ENCODE measurements at places on chromosomes 6 and 20.

GRCh38 chr6:28336284-28337120 lies 554 bp upstream of the ZSCAN31 start:
- no peak for DNase-seq

GRCh38 chr6:170182093-170182780 lies 108.6 kb downstream of the DLL1 start:
- no peak for DNase-seq

DNA sequence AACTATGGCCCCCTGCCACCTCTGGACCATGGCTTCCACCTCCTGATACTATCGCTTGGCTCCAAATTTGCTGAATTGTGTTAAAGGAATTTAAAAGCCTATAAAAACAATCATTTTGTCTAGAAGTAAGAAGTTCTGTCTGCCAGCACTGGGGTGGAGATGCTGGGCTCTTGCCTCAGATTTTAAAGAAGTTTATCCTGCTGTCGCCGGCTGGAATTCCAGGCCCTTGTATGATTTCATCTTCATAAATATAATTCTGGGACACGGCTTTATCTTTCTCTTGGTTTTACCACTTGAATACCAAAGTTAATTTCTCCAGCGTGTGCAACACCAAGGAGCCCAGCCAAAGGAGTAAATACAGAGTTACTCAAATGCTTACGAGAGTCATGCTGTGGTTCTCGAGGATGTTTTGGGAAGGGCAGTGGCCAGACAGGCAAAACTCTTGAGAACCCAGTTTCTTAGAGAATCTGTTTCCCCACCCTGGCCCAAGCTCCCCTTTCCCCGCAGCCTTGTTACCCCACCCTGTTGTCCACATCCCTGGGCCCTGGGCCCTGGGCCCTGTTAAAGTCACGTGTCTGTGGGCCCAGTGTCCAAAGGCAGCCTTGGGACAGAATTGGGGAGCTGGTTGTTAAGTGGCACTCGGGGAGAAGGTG lies 31.9 kb downstream of the C6orf89 start:
- no peak for DNase-seq

GRCh38 chr20:41670631-41671030 lies 52.5 kb upstream of the CHD6 start:
- no peak for DNase-seq

GRCh38 chr20:2197166-2197565 lies 95.5 kb downstream of the STK35 start:
- no peak for DNase-seq

- no peak for DNase-seq
These were observed 4.1 kb downstream of the PLCB4 start for GRCh38 chr20:9072861-9073500.

DNA sequence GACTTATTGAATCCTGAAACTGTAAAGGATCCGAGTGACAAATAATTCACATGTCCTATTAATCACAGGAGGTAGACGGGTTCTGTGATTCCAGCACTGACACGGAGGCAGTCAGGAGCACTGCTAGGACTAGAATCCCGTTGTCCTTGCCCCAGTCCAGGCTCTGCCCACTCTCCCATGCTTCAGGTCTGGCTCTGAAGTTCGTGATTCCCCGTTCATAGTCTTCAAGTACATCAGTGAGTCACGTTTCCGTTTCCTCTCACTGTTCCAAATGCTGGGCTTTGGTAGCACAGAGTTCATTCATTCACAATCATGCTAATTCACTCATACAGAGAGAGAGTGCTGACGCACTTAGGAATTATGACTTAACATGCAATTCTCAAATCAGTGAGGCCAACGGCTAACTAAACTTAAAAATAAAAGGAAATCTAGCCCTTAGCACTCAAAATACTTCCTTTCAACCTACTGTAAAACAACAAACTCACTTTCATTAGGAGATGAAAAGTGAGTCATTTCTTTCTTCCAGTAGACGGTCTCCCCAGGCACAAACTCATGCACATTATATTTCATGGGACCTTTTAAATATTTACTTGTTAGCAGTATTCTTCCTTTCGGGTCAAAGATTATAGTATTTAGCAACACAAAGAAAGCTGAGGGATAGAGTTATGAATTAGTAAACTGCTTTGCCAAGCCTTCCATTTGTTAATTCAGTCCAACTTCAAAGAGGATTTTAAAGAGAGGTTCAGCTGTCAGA lies 94.0 kb upstream of the NHSL1 start:
- DNase-seq = peak; percentile 24

DNA sequence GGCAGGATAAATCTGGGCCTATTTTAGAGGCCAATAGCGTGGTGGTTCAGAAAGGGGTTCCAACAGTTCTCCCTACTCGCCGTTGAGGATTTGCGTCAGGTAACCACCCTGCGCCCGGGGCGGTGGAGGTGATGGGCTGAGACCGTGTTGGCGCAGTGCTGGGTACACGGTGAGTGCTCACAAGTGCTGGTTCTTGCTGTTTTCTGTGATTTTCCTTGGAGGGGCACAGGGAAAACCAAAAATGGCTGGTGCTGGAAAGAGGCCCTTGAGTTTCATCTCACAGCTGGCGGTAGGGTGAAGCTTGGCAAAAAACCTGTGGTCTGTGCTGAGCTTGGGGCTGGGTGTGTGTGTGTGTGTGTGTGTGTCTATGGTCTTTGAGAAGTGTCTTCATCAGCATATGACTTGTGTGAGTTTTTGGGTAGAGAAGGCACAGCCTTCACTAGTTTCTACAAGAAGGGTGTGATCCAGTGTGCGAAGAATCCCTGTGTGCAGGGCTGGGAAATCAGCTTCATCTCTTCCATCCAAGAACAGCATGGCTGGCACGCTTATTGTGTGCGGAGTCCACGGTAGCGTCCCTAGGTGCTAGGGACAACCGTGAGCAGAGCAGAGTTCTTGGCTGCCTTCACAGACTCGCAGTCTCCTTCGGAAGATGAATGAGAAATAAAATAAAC lies 35.3 kb upstream of the SCRT2 start:
- DNase-seq = no peak

DNA sequence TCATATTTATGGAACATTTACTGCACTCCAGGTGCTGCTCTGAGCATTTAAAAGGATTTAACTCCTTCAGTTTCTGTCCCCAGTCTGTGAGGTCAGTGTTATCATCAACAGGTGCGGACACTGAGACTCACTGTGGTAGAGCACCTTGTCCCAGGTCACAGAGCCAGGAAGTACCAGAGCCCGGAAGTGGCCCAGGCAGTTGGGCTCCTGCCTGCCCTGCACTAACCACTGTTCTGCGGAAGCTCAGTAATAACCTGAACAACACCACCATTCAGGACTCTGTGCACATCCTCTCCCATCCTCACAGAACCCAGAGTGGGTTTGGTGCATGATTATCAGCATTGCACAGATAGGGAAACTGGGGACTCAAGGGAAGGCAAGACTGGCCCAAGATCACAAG lies 16.8 kb upstream of the SIRPG start:
- DNase-seq = no peak

DNA sequence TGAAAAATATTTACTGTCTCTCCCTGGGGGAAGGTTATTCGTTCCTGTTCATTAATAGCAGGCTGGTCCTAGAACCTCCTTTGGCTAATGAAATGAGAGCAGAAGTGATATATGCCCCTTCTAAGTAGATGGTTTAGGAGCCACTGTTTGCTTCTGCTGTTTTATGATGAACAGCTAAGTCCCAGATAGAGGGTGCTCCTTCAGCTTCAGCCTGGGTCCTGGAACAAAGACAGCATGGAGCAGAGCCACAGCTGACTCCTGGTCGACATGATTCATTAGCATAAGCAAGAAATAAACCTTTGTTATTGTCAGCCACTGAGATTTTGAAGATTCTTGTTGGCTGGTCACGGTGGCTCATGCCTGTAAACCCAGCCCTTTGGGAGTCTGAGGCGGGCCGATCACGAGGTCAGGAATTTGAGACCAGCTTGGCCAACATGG lies 47.8 kb upstream of the ARMC2 start:
- DNase-seq = no peak

DNA sequence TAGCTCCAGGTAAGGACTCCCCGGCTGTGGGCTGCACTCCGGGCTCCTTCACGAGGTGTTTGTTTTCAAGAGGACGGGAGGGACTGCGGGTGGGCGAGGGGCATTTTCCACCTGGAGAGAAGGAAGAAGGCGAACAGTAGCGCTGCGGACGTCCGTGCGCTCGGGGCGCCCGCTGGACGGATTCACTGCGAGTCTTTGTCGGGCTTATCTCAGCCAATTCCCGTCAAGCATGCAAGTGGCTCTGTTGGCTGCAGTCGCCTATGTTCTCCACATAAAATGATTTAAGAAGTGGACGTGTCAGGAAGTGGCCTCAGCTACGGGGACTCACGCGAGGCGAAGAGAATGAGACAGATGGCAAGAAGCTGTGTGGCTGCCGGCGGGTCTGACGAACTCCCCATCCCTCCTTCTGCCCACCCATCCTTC lies 332 bp downstream of the GRIK2 start:
- no peak for DNase-seq

DNA sequence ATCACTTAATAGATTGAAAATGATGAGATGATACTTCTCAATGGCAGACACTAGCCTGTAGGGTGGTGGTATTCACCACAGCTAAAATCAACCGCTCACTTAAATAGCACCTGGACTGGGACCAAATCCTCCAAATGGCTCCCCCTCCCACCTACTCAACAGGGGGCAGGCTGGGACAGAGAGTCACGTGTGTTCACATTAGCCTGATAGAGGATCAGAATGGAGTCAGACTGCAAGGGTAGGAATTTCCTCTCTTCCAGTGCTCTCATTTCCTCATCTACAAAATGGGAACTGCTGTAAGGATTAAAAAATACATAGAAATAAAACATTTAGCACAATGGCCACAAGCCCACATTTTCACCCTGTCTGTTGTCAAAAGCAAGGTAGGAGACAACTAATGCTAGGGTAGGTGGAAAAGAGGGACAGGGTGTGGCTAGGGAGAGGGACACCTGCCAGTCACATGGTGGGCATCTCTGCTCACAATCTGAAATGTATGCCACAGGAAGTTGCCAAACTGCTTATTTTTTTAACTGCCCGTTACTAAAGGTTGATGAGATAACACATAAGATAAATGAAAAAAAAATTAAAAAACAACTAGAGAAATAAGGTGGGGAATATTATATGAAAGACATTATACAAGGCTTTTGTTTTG lies 55.3 kb downstream of the BACH2 start:
- DNase-seq = no peak

DNA sequence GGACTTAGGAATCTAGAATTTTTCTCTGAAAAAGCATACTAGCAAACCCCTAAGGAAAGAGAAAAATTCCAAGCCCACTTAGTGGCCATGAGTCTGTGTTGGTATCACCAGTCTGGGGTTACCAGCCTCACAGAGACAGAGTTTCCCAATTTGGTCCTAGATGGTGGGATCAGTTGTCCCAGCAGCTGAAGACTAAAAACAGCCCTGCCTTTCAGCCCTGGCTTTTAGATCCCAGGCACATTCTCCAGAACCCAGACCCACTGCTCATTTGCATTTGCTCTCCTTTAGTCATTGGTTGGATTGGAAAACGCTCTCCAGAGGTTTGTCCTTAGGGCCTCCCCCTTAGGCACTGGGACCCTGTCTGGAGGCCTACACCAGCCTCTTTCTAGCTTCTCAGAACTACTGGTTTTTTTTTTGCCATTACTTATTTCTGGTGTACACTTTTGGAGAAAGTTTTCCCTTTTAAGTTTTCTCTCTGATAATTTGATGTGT lies 39.1 kb upstream of the FOXO3 start:
- no peak for DNase-seq

DNA sequence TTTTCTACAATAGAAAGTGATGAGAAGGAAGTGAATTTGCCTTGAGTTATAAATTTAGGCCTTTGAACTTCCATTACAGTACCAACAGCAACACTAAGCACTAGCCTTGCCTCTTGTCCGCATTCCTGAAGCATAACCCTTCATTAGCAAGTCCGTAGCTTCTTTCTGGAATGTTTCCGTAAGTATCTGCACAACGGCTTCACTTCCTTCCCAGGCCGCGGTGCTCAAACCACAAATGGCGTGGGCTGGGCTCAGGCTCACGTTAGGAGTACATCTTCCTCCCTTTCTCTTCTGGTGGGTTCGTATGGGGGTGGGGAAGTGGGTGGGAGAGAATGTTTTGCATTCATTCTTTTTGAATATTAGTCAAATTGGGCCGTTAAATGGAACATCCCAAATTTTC lies 193.8 kb upstream of the SNX9 start:
- no peak for DNase-seq

- DNase-seq = peak; percentile 81
These were observed at the start of gene SLC29A1 for GRCh38 chr6:44223319-44224028. TSS of gene SLC29A1 (plus strand) at chr6:44223595. CDS start at chr6:44227314, 3,719 bp downstream.

DNA sequence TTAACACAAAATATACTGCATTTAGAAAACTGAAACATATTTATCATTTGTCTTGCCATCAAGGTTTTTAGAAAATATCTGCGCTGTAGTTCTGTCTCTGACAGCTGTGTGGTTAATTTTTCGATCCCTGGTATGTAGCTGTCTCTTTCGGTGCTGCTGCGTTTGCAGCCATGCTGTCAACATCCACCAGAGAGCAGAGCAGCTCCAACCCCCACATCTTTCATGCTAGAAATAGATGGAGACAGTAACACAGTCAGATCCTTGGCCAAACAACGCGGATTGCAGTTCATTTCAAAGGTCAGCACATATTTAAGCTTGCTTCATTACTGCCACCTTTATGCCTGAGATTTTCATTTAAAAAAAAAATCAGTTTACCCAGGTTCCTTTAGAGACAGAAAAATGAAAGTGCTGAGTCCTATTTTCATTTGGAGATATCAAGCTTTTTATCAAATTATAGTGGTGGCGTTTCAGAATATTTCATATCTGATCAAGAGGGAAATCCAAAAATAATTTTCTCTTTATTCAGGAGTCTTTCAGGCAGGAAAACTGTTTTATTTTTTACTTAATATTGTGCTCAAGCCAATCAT lies 157.7 kb upstream of the MMS22L start:
- no peak for DNase-seq

- no peak for DNase-seq
These were observed 55.9 kb upstream of the TRAF3IP2 start for GRCh38 chr6:111661541-111662061.

- DNase-seq = no peak
These were observed 104.0 kb upstream of the EPHA7 start for GRCh38 chr6:93523365-93523764.

DNA sequence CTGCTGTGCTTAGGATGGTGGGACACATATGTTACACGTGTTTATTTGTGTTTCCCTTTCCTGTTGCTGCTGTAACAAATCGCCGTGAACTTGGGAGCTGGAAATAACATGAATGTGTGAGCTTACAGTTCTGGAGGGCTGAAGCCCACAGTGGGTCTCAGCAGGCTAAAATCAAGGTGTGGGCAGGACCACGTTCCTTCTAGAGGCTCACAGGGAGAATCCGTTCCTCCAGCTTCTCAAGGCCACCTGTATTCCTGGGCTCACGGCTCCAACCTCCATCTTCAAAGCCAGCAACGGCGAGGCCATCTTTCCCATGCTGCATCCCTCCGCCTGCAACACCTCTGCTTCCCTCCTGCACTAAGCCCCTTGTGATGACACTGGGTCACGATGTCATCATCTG lies 27.4 kb upstream of the PTGIS start:
- DNase-seq = no peak

Data from activated B cell treated with CpG ODN at 0.5 μM for 24 hours (primary cell).